ENCODE measurements at places on chromosomes 1 and 21.
A peak's percentile ranks its signal among the peaks of the same experiment; 100 is the strongest.

DNA sequence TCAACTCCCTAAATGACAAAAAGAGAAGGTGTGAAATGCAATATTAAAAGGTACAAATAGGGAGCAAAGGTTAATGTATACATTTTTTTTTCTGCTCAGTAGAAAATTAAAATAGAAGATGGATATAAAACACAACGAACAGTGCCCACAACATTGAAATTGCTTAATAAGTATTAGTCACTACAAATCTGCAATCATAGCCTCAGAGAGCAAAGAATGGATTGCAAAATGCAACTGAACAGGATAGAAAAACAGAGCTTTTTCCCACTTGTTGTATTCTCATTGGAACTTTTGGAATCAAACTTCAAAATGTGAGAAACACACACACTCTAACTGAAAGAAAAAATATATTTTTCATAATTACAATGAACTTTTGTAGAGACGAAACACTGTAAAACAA, 552.2 kb upstream of the NCAM2 start:
- no peak for DNase-seq

DNA sequence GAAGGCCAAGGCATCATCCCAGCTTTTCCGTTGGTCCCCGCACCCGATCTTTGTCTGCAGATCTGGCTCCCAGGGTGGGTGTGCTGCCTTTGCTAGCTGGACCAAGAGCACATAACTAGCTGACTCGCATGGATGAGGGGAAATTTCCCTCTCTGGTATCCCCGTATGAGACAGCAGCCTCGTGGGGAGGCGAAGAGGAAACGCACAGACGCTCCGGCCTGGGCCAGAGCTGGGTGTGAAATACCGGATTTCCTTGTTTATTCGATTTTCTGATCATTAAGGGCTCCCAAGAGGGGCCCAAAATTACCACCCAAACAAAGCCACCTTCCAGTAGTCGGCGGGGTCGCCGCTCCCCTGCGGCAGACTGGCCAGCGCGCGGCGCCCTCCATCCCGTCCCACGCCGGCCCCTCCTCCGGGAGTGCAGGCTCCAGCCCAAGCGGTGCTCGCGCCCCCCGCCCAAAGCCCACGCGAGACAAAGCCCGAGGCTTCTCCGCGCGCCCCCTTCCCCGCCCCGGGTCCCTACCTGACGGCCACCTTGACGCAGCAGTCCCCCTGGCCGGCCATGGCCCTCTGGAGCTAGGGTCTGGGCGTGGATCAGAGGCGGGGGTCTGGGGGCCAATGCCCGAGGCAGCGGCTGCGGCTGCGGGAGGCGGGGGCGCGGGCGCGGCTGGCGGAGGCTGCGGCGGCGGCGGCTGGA, 546 bp downstream of the KIF21B start:
- DNase-seq: no peak

DNA sequence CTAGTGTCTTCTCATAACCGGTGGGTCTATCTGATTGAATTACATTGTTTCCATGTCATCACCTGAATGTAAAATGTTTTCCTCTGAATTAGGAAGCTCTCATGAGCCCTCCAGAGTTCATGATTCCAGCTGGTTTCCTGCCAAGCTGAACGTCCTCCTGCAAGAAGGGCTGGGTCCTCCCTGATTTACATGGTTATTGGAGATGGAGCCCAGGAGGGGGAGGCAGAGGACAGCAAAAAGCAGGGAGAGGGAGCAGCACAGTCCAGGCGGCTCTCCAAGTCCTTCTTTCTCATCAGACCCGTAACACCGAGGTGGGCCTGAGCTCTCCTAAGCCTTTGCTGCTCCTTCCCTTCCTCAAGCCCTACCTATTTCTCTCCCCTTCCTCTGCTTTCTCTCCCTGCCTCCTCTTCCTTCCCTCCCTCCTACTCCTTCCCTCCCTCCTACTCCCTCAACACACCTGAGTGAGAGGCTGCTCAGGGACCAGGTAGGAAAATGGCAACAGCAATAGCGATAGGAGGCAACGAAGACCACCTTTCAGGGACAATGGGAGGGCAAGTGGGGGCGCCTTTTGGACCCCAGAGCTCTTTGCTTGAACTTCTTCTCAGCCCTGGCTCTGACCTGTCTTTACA, 265.9 kb downstream of the PRDM2 start:
- DNase-seq: no peak

DNA sequence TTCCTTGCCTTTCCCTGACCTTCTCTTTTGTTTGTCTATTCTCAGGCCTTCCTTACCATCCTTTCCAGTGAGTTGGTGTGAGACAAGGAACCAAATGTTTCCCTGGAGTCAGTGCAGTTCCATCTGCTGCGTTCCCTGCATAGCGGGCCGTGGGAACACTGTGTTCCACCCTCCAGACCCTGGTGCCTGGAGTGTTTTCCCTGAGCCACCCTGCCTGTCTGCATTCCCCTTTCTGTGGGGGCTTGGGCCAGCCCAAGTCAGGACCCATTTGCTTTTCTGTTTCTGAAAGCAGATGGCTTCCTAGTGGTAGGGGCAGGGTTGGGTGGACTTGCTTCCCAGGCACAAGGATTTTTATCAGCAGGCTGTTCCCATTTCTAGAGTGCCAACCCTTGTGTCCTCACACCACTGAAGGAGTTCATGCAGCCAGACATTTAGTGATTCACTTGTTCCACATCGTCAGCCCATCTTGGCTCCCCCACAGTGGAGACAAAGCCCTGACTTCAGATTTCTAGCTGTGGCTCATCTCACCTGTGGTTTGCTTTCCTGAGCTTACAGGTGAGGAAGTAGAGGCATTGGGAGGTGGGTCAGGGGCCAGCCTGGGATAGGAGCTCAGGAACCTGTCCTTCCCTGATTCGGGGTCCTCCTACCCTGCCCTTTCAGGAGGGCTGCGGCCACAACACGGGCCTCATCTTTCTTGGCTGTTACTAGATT, 14.1 kb upstream of the MYOG start:
- DNase-seq: no peak

GRCh38 chr1:24708938-24709337, 36.3 kb upstream of the CLIC4 start:
- DNase-seq: no peak

GRCh38 chr1:211381481-211382181, 55.0 kb downstream of the TRAF5 start:
- DNase-seq: no peak

GRCh38 chr21:43712268-43712942, 6.5 kb upstream of the PDXK start:
- no peak for DNase-seq

DNA sequence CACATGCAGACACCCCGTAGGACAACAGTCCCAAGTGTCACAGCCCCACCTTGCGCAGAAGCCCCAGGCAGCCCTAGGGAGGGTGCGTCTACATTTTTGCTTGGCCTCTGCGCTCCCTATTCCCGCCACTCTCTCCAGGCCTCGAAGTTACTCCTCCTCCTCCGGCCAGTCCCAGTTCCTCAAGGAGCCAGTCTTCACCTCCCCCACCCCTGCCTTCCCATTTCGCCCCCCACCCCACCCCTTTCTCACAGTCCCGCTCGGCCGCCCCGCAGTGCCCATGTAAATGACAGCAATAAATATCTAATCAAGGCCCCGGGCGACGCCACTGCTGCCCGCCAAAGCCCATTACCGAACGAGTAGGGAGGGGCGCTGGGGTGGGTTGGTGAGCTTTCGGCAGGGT, 3.2 kb downstream of the DMBX1 start:
- DNase-seq: no peak

DNA sequence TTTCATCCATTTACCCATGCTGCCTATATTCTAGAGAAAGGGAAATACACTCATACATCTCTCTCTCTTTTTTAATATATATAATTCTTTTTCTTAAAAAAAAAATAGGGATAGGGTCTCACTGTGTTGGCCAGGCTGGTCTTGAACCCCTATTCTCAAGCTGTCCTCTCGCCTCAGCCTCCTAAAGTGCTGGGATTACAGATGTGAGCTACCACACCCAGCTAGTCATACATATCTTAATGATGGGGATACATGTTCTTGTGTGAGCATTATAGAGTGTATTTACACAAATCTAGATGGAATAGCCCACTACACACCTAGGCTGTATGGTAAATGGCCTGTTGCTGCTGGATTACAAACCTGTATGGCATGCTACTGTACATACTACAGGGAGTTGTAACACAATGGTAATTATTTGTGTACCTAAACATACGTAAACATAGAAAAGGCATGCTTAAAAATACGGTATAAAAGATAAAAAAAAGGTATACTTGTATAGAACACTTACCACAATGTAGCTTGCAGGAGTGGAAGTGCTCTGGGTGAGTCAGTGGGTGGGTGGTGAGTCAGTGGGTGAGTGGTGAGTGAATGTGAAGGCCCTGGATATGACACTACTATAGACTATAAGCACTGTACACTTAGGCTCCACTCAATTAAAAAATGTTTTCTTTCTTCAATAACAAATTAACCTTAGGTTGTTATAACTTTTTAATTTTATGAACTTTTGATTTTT, 72.9 kb downstream of the IVNS1ABP start:
- peak; percentile 55 for DNase-seq

DNA sequence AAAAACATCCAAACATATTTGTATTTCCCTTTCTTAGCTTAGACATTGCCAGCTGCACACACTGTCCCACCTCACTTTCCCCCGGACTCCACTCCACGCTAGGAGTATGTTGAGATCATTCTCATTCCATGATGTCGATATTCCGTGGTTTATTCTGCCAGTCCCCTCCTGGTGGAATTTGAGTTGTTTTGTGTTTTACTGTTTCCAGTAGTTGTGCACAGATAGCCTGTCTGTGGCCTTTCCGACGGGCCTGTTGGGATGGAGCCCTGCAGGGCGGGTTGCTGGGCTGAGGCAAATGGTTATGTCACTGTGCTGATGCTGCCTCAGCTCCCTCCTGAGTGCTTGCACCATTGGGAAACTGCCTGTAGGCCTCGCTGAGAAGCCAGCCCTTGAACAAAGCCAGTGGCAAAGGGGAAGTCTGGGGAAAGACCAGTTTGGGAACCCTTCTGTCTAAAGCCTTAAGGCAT, 12.8 kb downstream of the TRAPPC10 start:
- DNase-seq: no peak

- no peak for DNase-seq
Measured at GRCh38 chr1:90706437-90707362, 10.4 kb downstream of the BARHL2 start.

DNA sequence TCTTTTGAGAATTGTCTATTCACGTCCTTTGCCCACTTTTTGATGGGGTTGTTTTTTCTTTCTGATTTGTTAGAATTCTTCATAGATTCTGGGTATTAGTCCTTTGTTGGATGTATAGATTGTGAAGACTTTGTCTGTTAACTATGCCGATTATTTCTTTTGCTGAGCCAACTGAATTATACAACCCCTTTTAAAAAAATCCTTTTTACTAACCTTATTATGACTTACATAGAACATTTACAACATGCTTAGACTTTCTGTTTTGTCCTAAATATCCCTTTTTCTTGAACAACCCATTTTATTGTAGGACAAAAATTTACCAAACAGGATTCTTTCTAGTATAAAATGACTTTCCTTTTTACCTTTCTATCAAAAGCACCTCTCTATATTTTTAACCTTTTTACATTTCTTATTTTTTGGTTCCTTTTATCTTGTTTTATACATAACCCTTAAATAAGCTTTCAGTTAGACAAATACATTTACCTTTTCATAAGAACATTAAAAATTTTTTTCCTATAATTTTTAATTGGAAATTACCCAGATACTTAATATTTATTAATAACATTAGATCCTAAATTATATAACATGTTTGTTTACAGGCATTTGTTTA, 70.4 kb upstream of the TTLL7 start:
- no peak for DNase-seq

DNA sequence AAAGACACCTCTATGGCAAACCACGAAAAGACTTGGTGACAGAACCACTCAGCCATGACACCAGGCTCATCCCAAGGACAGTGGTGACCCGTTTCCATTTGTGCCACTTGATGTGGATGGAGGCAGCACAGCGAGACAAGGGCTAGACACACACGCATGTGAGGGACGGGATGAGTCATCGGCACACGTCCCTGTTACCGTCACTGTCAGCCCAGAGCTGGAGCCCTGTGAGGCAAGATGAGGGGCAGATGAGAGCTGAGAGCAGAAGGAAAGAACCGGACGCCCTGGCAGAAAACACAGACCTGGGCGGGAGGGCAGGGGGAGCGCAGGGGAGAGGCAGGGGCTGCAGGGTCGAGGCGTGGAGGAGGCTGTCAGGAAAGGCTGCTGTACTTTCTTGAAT, 57.8 kb downstream of the SIK1 start:
- DNase-seq: no peak

GRCh38 chr1:21741206-21741605, 41.7 kb downstream of the USP48 start:
- no peak for DNase-seq

DNA sequence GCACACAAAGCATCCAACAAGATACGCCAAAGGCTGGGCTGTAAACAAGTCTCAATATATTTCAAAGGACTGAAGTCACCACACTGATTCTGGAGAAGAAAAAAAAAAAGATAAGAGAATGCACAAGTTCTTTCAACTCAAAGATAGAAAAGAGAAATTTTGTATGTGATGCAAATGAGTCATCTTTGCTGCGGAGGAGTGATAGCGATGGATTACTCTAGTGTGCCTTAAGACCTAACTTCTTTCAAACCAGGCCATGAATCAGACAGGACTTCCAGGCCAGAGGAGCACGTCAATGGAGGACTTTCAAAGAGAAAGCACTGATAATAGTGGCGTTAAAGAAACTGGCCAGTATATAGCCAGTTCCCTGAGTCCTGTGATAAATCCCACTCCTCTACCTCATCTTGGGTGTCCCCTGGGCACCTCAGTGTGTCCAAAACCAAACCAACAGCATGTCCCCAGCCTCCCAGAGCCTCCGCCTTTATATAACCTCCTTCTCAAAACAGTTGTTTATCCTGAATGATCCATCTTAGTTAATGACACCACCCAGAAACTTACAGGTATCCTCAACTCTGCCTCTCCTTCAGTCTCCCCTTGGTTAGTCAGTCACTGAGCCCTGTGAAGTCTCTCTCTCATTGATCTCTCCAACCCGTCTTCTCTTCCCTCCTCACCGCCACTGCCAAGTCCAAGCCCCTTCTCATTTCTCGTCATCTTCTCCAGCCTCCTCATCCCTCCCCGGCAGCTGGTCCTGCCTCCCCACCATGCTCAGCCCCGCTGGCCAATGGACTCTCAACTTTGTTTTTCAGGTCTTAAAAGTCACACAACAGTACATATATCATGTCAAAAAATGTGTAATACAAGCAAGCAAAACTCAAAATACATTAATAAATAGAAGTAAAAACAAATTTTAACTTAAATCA, 47.2 kb upstream of the IFFO2 start:
- DNase-seq: no peak

DNA sequence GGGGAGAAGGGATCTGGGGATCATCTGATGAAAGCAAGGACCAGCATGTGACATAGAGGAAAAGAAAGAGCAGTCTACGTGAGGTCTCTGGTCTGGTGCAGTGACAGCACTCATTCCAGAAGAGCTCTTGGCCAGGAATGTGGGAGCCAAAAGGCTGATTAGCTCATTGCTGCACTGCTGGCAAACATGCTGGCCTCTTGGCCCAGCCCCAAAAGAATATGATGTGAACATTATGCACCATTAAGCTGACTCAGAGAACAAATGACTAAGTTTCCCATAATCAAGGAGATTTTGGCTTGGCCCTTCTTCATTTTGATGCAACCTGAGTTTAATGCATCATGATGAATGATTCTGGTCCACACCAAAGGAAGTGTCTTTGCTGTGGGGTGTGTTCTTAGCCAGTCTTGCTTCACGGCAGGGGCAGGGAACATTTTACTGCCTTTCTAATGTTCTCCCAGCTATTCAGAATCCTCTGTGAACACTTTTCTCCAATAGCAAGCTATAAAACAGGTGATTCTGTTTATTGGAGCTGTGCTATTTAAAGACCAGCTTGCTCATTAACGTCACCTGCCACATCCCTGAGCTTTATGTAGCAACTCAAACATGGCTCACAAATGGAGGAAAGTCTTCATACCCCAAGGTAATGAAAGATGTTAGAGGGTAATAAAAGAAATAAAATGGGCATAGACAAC, 55.1 kb downstream of the PCBP3 start:
- no peak for DNase-seq
